ENCODE measurements at places on chromosomes 7 and 10. TPM values are rescaled to one million over a fixed set of nuclear protein-coding genes. Genes with fewer than 3 reads are reported as not detected.

NKX6-2 gene
- not detected for total RNA-seq

GSDME gene
- total RNA-seq, result 33.5 TPM

MACC1 gene
- total RNA-seq, result 19.3 TPM

PGAM2 gene
- 0.66 TPM for total RNA-seq

TFEC gene
- 7.2 TPM for total RNA-seq

ANKRD30A gene
- 216 TPM for total RNA-seq

ENTPD1 gene
- 17.4 TPM for total RNA-seq

CALML3 gene
- total RNA-seq, result 3.6 TPM

ITGB1 gene
- 438 TPM for total RNA-seq

INA gene
- not detected for total RNA-seq

TRIL gene
- 0.48 TPM for total RNA-seq

EGR2 gene
- 4.3 TPM for total RNA-seq

TMEM196 gene
- not detected for total RNA-seq

TRIM24 gene
- 15.0 TPM for total RNA-seq

FKBP6 gene
- not detected for total RNA-seq

SP8 gene
- total RNA-seq, result not detected

UPK3BL1 gene
- 22.0 TPM for total RNA-seq

C7orf57 gene
- not detected for total RNA-seq

SHTN1 gene
- 17.8 TPM for total RNA-seq

Measured in breast epithelium (tissue), 4 donors.